NCI-H2029 treated with DMSO at 0.1 percent for 48 hours (cell line): ENCODE measurements at places on chromosomes 16 and 17.

GRCh38 chr16:87924041-87924810 is 12.1 kb downstream of the CA5A start:
- DNase-seq, result peak; percentile 16

DNA sequence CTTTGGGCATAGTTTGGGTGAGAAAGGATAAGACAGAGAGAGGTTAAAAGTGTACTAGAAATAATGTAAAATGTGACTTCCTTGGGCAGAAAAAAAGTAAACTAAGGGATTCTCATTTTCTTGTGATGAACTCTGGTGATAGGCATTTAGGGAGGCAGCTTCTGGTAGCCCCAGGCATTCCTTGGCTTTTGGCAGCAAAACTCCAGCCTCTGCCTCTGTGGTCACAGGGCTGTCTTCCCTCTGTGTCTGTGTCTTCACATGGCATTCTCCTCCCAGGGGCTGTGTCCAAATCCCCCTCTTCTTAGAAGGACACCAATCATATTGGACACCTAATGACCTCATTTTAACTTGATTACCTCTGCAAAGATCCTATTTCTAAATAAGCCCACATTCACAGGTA is 54.7 kb downstream of the HS3ST3B1 start:
- no peak for DNase-seq

DNA sequence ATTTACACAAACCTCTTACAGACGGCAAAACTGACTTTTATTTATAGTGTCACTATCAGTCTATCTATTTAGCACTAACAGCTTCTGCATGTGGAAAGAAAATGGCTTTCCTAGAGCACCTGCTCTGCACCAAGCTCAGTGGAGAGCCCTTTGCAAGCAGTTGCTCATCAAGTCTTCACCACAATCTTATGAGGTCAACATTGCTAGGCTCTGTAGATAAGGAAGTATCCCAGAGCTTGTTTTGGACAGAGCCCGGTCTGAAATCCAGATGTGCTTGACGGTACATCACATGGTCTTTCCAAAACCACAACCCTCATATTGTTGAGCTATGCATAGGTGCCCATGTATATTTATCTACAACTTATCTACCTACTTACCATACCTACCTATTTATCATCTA is 572.7 kb upstream of the CDH5 start:
- DNase-seq, result no peak

- no peak for DNase-seq
Observed at GRCh38 chr17:8798846-8799569, at the start of gene MFSD6L. Gene MFSD6L (minus strand): TSS chr17:8799365. CDS start chr17:8799120, 245 bp downstream.

DNA sequence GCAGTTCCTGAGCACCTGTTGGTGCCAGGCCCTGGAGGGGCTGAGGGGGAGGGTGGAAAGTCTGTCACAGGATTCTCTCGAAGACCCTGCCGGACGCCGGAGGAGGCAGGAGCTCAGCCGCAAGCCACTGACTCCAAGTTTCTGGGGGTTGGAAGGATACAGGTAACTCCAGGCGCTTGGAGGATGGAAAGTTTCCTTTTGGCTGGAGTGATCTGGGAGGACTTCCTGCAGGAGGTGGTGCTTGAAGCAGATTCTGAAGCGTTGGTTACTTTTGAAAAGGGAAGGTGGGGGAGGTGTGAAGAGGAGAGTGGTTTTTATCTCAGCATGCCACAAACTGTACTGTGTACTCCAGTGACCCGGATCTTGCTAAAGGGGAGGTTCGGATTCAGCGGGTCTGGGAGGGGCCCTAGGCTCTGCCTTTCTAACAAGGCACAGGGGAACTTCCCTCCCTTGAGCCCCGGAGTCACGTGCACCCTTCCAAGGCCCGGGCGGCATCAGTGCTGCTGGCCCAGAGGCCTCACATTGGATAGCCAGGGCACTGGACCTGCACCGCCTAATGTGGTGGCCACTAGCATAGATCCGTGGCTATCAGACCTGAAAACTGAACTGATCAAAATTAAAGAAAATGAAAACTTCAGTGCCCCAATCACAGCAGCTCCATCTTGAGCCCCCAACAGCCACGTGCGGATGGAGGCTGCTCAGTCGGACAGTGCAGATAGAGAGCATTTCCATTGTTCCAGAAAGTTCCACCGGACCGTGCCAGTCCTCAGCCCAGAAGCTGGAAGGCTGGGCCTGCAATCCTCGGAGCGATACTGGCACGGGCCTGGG is 42.2 kb upstream of the GSE1 start:
- DNase-seq, result no peak

GRCh38 chr16:17915791-17916190 is 420.7 kb downstream of the NPIPA8 start:
- no peak for DNase-seq

GRCh38 chr16:1472974-1473373 is 1.9 kb downstream of the CLCN7 start:
- no peak for DNase-seq
